ENCODE measurements at places on chromosomes 5 and 9.

- DNase-seq, result no peak
Measured at GRCh38 chr5:32859211-32859641, 148.1 kb downstream of the NPR3 start.

GRCh38 chr9:89026876-89027275 is 35.6 kb downstream of the S1PR3 start:
- DNase-seq, result no peak

GRCh38 chr9:23586906-23587305 is 239.1 kb downstream of the ELAVL2 start:
- DNase-seq, result no peak

DNA sequence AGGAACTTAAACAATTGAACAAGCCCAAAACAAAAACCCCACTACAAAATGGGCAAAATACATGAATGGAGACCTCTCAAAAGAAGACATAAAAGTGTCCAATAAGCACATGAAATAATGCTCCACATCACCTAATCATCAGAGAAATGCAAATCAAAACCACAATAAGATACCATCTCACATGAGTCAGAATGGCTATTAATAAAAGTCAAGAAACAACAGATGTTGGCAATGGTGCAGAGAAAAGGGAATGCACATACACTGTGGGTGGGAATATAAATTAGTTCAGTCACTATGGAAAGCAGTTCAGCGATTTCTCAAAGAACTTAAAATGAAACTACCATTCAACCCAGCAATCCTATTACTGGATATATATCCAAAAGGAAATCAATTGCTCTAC is 337.4 kb upstream of the GRIA1 start:
- DNase-seq, result no peak

DNA sequence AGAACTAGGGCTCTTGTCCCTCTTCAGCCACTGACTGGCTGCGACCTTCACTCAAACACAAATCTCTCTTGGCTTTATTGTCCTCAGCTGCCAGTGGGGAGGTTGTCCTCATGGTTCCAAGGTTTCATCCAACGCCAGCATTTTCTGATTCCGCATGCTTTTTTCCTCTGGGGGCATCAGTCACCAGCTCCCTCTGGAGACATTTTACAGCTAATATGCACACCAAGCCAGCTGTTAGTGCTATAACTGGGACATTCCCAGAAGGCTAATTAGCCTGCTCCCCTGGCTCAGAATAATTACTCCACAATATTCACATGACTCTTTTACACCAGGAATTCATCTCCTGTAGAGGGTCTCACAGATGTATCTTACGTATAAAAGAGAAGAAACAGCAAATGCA is 193.6 kb upstream of the ANKRD55 start:
- no peak for DNase-seq

- DNase-seq, result no peak
Measured at GRCh38 chr5:62585751-62586150, 7.1 kb downstream of the LRRC70 start.
